Anterior cingulate cortex (tissue), 58 donors: ENCODE measurements at places on chromosomes 3 and 15.

DNA sequence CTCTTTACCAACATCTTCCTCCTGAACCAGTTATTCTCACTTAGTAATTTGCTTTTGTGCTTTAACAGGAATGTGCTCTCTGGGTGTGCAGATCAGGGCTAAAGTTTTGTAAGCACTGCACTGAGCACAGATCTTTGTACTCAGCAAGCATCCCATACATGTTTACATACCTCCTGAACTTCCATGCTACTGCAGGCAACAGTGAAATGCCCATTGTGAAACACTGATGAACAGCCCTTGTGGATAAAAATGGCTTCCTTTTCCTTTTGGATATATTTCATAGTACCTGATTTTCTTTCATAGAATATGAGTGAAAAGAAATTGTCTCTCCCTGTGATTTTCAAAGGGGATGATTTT is 855.9 kb downstream of the MCTP2 start:
- no peak for DNase-seq

GRCh38 chr15:51499379-51499976 is 123.1 kb downstream of the DMXL2 start:
- DNase-seq, result no peak

DNA sequence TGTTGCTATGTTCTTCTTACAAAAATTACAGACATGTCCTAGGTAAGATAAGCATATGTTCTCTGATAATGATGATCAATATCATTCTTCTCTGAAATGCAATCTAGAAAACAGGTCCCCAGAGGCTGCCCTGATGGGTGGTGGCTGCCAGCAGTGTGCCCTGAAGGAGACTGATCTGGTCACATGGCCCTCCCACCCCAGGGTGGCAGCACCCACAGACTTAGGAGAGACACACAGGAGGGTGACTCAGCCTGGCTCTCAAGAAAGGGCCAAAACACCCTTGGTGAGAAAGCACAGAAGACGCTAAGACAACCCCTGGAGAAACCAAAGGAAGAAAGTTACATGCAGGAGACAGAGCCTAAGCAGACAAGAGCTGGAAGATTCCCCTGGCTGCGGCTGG is 203.7 kb downstream of the TJP1 start:
- DNase-seq, result no peak

DNA sequence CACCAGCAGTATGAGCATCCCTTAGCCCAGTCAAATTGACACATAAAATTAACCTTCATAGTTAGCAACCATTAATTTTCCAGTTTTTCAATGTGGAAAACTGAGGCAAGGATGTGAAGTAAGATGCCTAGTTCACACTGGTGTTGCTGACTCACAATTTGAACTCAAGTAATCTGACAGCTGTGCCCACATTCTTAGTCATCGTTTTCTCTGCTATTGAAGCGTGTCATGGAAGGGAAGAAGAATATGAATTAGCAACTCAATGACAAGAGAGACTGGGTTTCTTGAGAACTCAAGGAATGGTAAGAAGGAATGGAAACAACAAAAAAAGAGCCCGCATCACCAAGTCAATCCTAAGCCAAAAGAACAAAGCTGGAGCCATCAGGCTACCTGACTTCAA is 261.4 kb downstream of the EPHA3 start:
- no peak for DNase-seq

- DNase-seq, result no peak
Observed at GRCh38 chr3:101984356-101984755, 135.0 kb downstream of the NFKBIZ start.

GRCh38 chr3:185912929-185913901 is 24.6 kb downstream of the TRA2B start:
- DNase-seq, result no peak

GRCh38 chr3:182704926-182705325 is 88.4 kb upstream of the ATP11B start:
- no peak for DNase-seq

- DNase-seq, result no peak
Observed at GRCh38 chr15:64187396-64188191, 24.8 kb upstream of the PPIB start.

DNA sequence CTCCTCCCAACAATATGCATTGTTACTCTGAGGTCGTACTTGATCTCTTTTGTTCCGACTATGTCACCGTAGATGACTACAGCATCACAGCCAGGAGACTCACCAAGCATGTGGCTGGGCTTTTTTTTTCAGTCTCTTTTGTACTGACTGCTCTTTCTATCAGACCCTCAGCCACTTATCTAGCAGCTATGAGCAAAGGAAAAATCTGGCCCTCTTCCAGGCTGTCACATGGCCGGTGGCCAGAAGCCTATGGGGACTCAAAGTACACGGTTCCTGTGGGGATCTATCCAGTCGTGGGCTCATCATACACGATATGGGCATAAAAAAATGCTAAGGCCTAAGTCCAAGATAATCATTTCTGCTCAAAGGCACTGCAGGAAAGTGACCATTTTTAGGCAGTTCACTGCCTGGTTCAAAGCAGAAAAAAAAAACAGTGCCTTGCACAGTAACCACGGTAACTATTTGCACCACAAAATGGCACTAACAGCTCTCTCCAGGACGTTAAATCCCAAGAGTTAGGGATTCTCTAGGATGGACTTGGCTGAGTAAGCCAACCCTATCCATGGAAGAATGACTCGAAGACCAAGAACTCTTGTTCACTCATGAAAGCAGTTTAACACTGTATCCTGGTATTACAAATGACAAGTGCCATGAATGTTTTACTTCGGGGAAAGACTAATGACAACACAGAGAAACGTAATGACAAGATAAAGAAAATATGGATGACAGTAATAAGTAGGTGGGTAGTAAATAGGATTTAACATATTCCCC is 50.3 kb downstream of the SHQ1 start:
- DNase-seq, result no peak

- DNase-seq, result no peak
Observed at GRCh38 chr3:177149106-177149505, 48.2 kb downstream of the TBL1XR1 start.

GRCh38 chr15:96285305-96285704 is 45.2 kb upstream of the NR2F2 start:
- no peak for DNase-seq

DNA sequence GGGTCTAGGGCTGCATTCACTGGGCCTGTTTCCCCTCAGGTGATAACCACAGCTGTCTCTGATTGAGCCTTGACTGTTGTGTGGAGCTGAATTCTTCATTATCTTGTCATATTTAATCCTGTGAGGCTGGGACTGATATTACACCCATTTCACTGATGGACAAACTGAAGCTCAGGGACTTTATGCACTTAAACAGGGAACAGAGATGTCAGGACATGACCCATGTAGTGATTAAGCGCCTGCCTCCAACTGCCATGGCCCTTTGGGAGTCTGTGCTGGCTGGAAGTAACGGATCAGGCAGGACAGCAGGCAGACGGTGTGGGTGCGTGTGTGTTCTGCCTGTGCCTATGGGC is 7.5 kb downstream of the GNAI2 start:
- no peak for DNase-seq

- no peak for DNase-seq
Observed at GRCh38 chr3:122233101-122233952, 49.9 kb downstream of the CASR start.

DNA sequence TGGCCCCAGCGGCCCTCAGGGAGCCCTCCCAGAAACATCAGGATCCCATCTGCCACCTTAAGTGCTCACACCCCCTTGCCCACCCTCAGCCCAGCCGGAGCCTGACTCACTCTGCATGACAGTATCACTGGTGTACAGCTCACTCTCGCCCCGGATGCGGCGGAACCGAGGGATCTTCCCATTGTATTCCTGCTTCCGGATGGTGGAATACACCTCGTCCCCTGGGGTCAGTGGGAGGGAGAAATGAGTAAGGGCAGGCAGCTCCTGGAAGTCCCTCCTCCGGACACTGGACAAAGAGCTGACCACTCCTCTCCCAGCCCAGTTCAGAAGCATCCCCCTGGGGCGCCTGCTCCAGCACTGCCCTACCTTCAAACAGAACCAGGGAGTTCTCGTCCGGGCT is 16.5 kb downstream of the SEMA7A start:
- DNase-seq, result no peak
